ENCODE measurements at places on chromosomes 4 and X.

DNA sequence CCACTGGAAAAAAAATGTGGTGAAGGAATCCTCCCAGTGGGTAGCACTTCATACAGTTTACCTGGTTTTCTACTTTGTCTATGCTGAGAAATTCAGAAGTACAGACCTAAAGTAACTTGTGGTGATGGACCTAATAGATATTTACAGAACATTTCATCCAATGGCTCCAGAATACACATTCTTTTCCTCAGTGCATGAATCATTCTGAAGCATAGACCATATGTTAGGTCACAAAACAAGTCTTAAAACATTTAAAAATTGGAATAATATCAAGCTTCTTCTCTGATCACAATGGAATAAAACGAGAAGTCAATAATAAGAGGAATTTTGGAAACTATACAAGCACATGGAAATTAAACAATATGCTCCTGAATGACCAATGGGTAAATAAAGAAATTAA is 450.1 kb upstream of the INTU start:
- no peak for DNase-seq

DNA sequence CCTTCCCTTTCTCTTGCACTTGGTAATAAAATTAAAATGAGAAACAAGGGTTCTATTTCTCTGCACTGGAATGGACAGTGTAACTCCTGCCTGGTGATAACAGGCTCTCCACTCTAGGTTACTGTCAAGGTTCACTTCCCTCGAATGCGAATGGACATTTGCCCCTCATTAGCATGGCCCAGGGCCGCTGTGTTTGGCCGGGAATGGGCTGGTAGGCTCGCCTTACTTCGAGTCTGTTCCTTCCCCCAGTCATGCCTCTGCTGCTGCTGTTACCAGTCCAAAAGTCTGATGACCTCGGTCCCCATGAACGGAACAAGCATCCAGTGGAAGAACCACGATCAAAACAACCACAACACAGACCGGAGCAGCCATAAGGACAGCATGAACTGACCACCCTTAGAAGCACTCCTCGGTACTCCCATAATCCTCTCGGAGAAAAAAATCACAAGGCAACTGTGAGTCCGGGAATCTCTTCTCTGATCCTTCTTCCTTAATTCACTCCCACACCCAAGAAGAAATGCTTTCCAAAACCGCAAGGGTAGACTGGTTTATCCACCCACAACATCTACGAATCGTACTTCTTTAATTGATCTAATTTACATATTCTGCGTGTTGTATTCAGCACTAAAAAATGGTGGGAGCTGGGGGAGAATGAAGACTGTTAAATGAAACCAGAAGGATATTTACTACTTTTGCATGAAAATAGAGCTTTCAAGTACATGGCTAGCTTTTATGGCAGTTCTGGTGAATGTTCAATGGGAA is 61.5 kb downstream of the EDNRA start:
- DNase-seq, result no peak

GRCh38 chrX:112889400-112889799 is 48.8 kb upstream of the AMOT start:
- DNase-seq, result no peak

DNA sequence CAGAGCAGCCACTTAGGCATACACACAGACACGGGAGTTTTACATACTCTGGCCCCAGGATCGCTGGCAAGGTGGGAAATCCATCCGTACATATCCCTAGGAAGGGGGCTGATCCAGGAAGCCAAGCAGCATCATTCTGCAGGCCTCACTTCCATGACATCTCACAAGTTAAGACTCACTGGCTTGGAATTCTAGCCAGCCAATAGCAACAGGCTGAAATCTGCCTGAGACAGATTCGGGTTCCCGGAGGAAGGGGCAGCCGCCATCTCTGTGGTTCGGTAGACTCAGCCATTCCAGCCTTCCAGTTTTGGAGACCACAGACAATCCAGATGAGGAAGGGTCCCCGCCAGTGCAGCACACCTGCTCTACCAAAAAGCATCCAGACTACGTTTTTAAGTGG is 31.3 kb downstream of the SOWAHB start:
- no peak for DNase-seq

GRCh38 chr4:21695141-21695540 is 253.4 kb downstream of the KCNIP4 start:
- no peak for DNase-seq
